ENCODE measurements at places on chromosomes 1 and 21. TPM values are rescaled to one million over a fixed set of nuclear protein-coding genes. Genes with fewer than 3 reads are reported as not detected.

- no peak for DNase-seq
Observed at GRCh38 chr1:55718758-55719671, 503.9 kb upstream of the USP24 start.

FCN3 gene
- total RNA-seq = not detected

DNA sequence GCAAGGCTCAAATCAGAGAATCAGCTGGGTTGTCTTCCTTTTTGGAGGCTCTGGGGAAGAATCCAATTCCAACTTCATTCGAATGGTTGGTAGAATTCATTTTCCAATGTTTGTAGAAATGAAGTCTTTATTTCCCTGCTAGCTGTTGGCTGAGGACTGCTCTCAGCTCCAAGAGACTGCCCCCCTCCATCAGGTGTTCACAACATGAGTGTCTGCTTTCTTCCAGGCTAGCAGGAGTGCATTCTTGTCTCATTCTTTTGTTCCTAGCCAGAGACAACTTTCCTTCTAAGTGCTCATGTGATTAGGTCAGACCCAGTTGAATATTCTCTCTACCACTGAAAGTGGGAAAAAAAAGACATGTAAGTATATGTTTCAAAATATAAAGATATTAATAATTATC lies 95.2 kb downstream of the HLX start:
- no peak for DNase-seq

- DNase-seq = no peak
Observed at GRCh38 chr1:83750201-83750600, 248.7 kb downstream of the TTLL7 start.

- DNase-seq = no peak
Observed at GRCh38 chr1:88284066-88284465, 400.0 kb upstream of the PKN2 start.

CLCA4 gene
- not detected for total RNA-seq

DNA sequence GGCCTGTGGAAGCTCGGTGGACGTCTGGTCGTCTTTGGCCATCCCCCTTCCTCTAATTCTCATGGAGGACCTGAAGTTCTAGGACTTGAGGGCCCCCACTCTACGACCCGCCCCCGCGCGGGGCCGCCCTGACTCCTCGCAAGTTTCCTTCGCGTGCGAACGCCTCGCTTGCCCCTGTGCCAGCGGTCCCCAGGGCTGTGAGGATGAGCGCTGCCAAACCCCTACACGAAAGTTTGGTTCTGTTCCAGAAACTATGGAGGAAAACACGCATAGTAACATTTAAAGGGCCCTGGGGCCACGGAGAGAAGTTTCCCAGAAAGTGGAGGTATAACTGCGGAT lies 304 bp upstream of the GNG12 start:
- DNase-seq = no peak

DNA sequence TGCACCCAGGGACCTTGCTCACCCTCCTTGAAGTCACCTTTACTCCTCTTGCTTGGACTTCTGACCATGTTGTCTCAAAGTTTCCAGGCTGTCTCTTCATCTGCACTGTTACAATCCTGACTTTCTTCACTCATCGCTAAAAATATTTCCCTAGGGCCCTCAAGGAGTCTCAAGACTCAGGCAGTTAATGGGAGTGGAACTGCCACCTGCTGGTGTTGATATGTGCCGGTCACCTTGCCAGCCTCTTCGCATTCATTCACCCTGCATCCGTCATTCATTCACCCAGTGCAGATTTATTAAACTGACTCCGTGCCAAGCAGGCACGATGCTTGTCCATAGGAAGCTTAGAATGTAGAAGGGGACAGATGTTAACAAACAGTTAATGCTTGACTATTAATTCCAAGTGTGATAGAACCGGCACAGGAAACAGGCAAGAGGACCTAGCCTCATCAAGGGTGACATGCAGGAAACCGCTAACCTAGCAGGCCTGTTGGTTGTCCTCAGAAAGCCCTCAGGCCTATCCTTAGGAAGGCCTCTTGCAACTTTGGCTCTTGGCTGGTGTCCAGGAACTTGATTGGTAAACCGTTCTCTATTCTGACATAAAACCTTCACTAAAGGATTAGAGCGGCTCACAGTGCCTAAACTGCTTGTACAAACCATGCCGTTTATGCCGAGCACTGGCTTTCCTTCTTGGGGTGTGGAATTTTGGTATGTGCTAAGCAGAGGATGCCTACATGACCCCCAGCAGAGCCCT lies 342.2 kb downstream of the CAMTA1 start:
- DNase-seq = no peak

- DNase-seq = no peak
Observed at GRCh38 chr1:223341121-223341520, 22.9 kb downstream of the SUSD4 start.

GRCh38 chr1:3741566-3742438 lies 10.4 kb upstream of the CCDC27 start:
- DNase-seq = no peak

GRCh38 chr1:156813298-156813697 lies 3.4 kb downstream of the SH2D2A start:
- no peak for DNase-seq

DNA sequence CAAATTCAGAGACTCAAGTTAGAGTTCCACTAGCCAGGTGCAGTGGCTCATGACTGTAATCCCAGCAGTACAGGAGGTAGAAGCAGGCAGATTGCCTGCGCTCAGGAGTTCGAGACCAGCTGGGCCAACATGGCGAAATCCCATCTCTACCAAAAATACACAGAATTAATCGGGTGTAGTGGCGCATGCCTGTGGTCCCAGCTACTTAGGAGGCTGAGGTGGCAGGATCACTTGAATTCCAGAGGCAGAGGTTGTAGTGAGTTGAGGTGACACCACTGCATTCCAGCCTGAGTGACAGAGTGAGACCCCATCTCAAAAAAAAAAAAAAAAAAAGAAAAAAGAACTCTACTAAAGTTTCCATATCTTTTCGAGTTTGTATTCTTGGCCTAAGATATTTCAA lies 36.7 kb upstream of the CHRM3 start:
- no peak for DNase-seq

GRCh38 chr1:109432336-109432735 lies 6.1 kb upstream of the PSMA5 start:
- DNase-seq = no peak

DNA sequence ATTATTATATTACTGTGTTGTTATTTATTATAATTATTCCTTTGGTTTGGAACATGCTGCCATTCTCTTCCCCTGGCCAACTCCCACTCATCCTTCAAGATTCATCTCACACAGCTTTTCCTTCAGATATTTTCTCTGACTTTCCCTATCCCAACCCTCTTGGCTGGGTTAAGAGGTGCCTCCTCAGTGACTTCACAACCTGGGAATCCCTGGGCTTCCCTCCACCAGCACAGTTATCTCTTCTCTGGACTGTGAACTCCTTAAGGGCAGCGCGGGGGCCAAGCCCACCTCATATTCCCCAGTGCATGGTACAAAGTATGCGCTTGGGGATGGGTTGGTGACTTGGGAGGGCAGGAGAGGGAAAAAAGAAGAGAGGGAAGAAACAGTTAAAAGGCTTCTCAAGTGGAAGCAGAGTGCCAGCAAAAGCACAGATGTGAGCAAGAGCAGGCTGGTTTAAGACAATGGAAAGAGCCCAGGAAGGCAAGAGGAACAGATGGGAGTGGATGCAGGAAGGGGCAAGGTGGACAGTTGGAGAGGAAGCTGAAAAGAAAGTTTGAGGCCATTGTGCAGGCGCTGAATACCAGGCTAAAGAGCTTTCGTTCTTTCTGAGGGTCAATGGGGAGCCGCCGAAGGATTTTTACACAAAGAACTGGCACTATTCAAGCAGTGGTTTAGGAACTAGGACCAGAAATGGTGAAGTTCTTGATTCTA lies 132.3 kb downstream of the BEND5 start:
- no peak for DNase-seq

DNA sequence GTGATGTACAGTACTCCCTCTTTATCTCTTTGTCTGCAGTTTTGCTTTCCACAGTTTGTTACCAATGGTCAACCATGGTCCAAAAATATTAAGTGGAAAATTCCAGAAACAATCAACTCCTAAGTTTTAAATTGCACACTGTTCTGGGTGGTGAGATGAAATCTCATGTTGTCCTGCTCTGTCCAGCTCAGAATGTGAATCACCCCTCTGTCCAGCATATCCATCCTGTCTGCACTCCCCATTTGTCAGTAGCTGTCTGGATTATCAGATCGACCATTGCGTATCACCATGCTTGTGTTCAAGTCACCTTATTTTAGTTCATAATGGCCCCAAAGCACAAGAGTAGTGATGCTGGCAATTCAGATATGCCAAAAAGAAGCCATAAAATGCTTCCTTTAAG lies 118.2 kb upstream of the PDE4B start:
- no peak for DNase-seq

GRCh38 chr1:42259739-42260064 lies 75.3 kb downstream of the FOXJ3 start:
- no peak for DNase-seq

GRCh38 chr1:178189814-178190213 lies 95.9 kb downstream of the RASAL2 start:
- DNase-seq = no peak

PLA2G4A gene
- 0.13 TPM for total RNA-seq

OR14K1 gene
- not detected for total RNA-seq

OR2T8 gene
- not detected for total RNA-seq

DNA sequence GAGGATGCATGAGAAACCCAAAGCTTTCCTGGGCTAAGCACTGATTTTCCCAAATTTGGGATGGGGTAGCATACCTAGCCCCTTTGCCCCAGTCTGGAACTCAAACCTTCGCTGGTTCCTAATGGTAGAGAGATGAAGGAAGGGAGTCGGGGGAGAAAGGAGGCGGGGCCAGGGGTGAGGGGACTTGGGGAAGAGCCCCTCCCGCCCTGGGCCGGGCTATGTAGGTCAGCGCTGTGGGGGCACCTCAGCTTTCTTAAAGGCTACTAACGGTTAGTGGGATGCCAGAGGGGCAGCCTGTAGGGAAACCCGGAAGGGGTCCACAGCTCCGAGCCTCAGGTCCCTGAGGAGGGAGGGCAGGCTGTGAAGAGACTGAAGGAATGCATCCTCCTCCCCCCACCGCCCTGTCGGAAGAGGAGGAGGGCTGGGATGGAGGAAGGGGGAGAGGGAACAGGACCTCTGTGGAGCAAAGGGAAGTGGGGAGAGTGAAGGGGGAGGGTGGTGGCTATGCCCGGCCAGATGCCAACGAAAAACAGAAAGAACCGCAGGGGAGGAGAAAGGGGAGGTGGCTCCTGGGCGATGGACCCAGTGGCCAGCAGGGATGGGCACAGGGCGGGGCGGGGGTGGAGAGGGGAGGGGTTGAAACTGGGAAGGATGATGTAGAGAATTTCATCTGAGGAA lies 1.3 kb downstream of the CADM3 start:
- no peak for DNase-seq

RASSF5 gene
- 218 TPM for total RNA-seq

KIF21B gene
- total RNA-seq = 92.4 TPM

GRCh38 chr1:57464756-57465155 lies 40.9 kb upstream of the DAB1 start:
- no peak for DNase-seq

- no peak for DNase-seq
Observed at GRCh38 chr1:237981223-237981622, 90.5 kb upstream of the ZP4 start.

KRTAP19-1 gene
- not detected for total RNA-seq

DNA sequence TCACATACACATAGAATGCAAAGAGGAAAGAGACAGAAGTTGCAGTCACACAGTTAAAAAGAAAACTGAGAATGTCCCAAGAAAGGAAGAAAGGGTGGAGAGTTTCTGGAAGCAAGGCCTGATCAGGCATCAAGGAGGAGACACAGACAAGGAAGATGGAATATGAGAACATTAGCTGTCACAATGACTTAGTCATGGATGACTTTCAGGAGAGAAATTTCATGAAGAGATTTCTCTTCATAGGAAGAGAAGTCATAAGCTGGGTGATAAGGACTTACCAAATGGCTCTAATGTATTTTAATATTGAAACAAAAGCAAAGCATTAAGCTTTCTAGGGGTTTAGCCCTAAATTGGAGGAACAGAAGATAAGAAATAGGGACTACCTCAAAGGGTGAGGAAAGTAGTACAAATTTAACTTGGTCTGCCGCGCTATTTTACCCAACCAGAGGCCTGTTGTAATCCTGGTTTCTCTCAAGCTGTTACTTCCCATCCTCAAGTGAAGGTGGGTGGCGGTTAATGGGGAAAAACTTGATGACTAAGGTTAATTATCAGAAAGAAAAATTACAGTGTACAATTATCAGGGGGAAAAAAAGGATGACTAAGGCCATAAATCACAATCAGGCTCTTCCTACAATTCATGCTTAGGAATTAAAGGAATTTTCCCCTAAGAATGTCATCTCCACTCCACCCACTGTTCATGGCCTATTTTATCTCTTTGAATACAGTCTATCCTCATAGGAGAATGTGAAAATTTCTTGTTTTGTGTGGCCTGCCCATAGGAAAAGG lies 93.9 kb upstream of the ADGRL2 start:
- DNase-seq = no peak

- DNase-seq = no peak
Observed at GRCh38 chr1:201190624-201191051, at the start of gene IGFN1. TSS of gene IGFN1 (plus strand) at chr1:201190824. CDS start at chr1:201193294, 2,470 bp downstream.

SLC37A1 gene
- total RNA-seq = 18.1 TPM

GRCh38 chr1:196690582-196690981 lies 38.7 kb downstream of the CFH start:
- no peak for DNase-seq

DNA sequence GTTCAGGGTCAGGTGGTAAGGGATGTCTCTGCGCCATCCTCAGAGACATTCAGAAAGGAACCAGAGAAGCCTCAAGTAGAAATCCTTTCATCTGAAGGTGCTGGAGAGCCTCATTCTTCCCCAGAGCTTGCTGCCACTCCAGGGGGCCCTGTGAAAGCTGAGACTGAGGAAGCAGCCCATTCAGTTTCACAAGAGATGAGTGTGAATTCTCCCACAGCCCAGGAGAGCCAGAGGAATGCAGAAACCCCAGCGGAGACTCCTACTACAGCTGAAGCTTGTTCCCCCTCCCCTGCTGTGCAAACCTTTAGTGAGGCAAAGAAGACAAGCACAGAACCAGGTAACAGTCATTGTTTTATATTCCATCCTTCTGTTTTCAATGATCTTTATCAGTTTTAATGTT lies 38.7 kb downstream of the ZBTB40 start:
- DNase-seq = no peak

HTR1D gene
- not detected for total RNA-seq

GRCh38 chr1:153341431-153341934 lies 7.2 kb downstream of the PGLYRP4 start:
- no peak for DNase-seq

FCRL6 gene
- 0.51 TPM for total RNA-seq

OR10J1 gene
- not detected for total RNA-seq

- no peak for DNase-seq
Observed at GRCh38 chr1:111696330-111696729, 42.9 kb downstream of the INKA2 start.

SLC16A4 gene
- total RNA-seq = 0.51 TPM

- DNase-seq = peak; percentile 13
Observed at GRCh38 chr1:23216771-23217420, 406 bp downstream of the HTR1D start.

DNA sequence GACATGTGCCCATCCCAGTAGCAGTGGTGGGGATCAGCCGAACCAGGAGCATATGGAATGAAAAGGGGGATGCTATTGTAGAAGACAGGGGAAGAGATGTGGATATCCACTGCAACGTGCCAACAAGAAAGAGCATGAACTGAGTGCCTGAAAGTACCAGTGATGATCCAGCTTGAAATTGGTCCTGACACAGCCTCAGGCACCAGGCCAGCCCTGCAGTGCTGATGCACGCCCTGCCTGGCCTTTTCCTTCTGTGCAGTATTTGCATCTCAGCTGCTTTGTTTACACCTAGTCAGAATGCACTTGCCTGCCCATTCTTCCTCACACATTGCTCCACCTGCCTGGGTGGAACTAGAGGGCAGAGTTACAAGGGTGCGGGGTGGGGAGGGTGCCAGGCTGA lies 50.3 kb upstream of the ARTN start:
- DNase-seq = no peak

ANGPTL1 gene
- not detected for total RNA-seq
